ENCODE measurements at places on chromosomes 7 and 10.

DNA sequence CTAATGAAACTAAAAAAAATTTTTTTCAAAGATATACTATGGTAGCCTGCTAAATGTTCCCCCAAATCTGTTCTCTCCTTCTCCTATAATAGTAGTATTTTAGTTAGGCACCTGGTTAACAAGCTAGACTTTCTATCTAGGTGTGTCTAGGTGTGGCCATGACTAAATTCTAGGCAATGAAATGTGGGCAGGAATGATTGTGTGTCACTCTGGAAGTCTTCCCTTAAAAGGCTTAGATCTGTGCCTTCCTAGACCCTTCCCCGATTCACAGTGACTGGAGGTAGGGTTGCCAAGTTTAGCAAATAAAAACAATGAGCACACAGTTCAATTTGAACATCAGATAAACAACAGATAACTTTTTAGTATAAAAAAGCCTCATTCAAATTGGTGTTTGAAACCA lies 8.3 kb upstream of the ARHGAP21 start:
- no peak for DNase-seq

DNA sequence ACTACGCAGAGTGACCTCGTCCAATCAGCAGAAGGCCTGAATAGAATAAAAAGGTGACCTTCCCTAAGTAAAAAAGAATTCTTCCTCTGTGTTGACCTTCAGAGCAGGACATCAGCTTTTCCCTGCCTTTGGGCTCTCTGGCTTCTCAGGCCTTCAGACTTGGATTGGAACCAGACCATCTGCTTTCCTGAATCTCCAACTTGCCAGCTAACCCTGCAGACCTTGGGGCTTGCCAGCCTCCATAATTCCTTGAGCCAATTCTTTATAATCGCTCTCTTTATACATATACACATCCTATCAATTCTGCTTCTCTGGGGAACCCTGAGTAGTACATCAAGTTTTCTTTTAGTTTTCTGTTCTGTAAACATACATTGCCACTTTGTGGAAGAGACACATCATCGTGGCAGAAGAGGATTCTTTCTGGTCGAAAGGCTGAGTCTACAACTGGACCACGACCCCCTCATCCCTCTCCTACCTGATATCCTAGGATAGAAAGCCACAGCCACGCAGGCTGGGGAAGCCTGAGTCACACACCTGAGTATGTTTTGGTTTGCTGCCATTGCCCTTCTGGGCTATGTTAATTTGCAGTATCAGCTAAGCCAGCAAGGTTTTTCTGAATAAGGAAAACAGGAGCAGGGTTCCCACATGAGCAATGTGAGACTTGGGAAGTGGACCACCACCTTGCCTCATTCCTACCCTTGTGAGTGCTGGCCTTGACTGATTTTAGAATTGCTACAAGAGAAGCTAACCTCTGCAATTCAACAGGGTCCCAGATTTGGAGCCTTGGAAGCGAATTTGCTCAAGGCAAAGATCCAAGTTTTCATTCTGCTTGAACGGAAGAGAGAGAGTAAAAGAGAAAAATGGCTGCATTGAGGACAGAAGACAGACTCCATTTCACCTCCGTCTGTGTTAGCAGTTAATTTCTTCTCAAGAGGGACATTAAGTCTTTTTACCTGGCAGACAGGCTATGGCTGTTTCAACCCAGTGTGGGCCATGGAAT lies 445.2 kb upstream of the FZD8 start:
- no peak for DNase-seq

DNA sequence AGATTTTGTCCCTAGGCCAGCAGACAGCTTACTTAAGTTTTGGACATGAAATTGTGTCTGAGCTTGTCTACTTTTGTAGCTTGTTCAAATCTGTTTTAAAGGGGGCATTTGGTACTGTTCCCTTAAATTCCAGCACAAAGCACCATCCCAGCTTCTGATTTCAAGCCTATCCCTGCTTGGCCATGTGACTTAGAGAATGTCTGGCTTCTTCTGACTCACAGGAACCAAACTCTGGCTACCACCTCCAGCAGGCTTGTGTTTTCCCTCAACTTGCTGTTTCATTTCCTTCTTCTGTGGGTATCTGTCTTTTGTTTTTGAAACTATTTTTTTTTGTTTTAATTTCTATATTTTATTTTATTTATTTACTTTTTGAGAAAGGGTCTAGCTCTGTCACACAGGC lies 97.9 kb upstream of the FZD8 start:
- DNase-seq = no peak

- DNase-seq = no peak
Observed at GRCh38 chr10:119316729-119317097, 109.3 kb downstream of the GRK5 start.

GRCh38 chr7:44534501-44534900 lies 6.6 kb downstream of the NPC1L1 start:
- DNase-seq = peak; percentile 80

DNA sequence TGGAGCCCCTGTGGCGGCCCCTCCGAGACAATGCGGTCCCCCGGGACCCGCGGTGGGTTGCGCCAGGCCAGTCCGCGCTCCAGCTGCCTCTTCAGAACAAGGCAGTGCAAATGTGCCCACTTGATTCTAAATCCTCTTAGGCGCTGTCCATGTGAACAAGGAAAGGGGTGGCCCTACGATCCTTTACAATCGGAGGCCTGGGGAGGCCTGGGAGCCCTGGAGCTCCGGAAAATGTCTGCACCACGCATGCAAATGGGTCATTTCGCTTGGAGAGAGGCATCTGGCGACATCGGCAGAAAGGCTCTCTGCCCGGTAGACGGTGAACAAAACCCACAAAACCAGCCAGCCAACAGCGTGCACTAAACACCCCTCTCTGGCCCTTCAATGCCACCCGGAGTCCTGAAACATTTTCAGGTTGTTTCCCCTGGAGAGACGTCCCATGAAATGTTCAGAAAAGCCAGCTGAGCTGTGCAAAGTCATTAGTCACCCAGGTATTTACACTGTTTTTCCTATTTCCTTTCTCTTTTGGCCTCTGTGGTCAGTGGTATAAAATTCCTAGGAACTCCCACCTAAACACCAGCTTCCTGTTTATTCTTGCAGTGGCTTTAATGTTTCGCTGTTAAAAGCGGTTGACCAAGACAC lies 102.8 kb upstream of the ZNF438 start:
- peak; percentile 34 for DNase-seq

GRCh38 chr10:34744590-34744989 lies 70.5 kb downstream of the PARD3 start:
- DNase-seq = no peak

DNA sequence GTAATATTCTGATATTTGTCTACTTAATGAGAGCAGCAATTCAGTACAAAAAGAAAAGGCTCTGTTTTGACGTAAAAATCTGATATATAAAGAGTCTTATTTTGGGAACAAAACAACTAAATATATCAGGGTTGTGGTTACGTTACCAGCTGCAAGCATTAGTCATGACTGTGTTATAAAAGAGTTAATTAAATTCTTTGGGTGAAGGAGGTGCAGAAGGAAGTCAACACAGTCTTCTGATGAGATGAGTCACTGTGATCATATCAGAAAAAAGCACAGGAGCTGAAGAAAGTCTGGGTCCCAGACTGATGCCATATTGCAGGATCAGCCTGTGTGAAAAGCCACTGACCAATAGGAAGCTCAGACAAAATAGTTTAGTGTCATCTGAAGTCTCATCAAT lies 234.3 kb upstream of the TEX47 start:
- DNase-seq = peak; percentile 43

DNA sequence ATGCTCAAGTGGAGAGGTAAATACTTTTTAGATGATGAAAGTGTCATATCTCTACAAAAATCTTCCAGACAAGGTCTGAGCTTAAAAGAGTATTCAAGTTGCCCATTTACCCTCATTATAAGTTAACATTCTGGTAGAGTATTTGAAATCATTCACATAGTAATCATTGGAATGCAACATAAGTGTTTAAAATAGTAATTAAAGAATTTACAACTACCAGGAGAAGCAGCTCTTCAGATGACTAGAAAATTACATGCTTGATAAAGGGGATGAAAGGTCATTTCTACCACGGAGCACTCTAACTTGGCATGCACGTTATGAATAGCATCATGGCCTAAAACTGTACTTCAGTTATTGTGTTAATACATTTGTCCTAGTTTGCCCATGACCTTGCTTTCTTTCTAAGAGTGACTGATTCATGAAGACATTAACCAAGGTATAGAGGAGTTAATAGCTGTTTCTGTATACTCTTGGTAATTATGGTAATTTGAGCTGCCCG lies 120.0 kb downstream of the SEMA3E start:
- DNase-seq = no peak

DNA sequence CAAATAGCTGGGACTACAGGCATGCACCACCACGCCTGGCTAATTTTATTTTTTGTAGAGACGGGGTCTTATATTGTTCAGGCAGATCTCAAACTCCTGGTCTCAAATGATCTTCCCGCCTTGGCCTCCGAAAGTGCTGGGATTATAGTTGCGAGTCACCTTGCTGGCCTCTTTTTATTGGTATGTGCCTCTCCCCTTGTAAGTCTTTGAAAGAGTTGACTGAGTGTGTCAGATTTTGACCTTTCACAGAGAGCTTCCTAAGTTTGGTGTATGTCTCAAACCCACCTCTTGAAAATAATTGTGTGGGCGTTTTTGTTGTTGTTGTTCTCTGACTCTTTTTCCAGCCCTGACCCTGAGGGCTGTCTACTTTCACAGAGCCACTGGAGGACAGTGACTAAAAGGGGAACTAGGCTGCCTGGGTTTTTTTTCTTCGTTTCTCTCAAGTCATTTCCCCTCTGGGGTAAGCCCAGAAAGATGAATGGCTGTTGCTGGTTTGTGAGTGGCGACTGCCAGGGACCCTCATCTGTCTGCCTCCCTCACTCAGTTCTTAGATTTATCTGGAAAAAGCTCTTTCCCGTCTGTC lies 262.8 kb downstream of the ZEB1 start:
- DNase-seq = peak; percentile 82

- no peak for DNase-seq
Observed at GRCh38 chr10:46525177-46525823, 31.2 kb downstream of the GPRIN2 start.

DNA sequence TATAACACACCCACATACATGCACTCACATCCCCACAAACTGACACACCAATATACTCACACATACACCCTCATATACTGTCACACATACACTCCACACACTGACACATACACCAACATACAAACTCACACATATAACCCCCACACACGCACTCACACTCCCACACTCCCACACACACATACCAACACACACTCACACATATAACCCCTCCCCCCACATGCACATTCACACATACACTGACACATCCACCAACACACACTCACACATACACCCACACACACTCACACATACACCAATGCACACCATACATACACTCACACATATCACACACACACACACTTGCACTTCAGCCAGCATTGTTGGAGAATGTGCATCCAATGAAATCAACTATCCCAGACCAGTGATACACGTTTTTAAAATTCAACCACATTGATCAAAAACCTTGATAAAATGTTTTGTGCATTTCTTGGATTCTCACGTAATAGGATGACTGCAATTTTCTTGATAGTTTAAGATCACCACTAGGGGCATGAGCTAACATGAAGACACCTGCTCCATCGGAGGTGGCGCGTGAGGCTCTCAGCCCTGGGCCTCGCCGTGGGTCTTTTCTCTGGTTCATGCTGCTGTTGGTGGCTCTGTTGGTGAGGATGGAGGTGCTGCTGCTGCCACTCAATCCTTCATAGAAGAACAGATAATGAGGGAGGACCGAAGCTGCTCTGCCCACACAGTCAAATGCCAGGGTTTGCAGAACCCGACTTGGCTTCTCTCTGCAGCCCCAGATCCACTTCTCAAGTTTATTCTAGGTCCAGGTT lies 32.1 kb upstream of the CHST15 start:
- peak; percentile 57 for DNase-seq

DNA sequence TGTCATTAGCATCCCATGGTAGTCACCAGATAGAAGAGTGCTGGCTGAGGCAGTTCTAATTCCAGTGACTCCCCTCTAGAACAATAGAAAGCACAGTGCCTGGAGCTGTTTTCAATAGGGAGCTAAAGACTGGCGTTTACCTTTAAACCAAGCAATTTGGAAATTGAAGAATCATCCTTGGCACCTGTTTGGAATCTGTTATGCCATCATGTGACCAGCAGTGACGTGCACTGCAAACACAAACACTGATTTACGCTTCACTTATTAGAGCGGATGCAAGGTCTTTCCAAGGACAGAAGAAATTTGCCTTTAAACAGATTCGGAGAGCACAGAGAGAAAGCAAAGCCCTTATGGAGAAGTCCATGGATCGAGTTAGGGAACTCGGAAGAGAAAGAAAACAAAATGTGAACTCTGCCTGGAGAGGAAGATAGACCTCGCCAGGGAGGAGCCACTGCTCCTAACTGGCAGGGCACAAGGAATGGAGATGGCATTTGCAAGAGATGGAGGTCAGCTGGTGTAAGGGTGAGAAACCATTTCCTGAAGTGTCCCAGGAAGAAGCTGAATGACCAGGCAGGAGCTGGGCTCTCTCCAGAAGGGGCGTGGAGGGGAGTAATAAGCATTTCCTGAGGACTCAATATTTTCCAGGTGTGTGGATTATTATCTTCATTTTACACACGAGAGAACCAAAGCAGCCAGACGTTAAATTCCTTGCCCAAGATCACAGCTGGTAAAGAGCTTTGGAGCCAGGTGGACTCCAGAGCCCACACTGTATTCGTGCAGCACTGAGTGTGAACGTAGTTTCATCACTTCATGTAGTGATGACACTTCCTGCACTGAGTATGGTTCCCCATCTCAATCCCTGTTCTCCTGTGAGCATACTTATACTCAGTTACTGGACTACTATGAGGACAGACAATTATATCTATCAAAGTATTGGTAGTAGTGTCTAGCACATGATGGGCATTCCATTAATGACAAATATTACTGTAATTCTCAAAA lies 97.7 kb downstream of the CUBN start:
- DNase-seq = peak; percentile 8

DNA sequence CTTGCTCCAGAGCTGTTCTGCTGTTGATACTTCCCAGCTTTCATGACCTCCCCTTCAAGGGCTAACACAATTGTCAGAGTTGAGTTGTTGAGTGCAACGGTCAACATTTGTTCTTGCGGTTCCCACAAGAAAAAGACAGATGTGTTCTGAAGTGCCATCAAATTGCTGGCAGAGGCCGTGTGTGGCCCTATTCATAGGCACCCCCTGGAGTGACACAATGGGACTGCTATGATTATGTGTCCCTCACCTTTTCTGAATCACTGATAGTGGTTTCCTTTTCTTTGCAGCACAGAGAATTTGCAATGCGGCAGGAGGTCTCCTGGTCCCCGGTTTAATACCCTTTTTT lies 5.8 kb upstream of the IGFBP1 start:
- DNase-seq = no peak
